ENCODE measurements at places on chromosomes 2 and 18. TPM values are rescaled to one million over a fixed set of nuclear protein-coding genes. Genes with fewer than 3 reads are reported as not detected.

Gene STRADB
- total RNA-seq = 20.6 TPM

Gene PCARE
- not detected for total RNA-seq

Gene KIDINS220
- total RNA-seq = 18.4 TPM

Gene HNMT
- 3.4 TPM for total RNA-seq

Gene PPP3R1
- total RNA-seq = 23.7 TPM

Gene KCNG2
- not detected for total RNA-seq

Gene TNS1
- total RNA-seq = 0.39 TPM

Gene GKN2
- not detected for total RNA-seq

Gene SLC16A14
- total RNA-seq = 0.34 TPM

Gene SERPINB7
- total RNA-seq = 8.7 TPM

Gene COLEC12
- 0.38 TPM for total RNA-seq
